CD4-positive, alpha-beta T cell treated with Interleukin-10 for 1 hour (primary cell): ENCODE measurements at places on chromosomes 7 and 10.
A peak's percentile ranks its signal among the peaks of the same experiment; 100 is the strongest.

- DNase-seq: peak; percentile 21
These were observed 183.0 kb downstream of the SRPK2 start for GRCh38 chr7:105205592-105206237.

GRCh38 chr10:52526251-52526823 lies 212.3 kb downstream of the DKK1 start:
- DNase-seq: no peak

GRCh38 chr7:43076189-43076605 lies 36.2 kb upstream of the HECW1 start:
- DNase-seq: no peak

DNA sequence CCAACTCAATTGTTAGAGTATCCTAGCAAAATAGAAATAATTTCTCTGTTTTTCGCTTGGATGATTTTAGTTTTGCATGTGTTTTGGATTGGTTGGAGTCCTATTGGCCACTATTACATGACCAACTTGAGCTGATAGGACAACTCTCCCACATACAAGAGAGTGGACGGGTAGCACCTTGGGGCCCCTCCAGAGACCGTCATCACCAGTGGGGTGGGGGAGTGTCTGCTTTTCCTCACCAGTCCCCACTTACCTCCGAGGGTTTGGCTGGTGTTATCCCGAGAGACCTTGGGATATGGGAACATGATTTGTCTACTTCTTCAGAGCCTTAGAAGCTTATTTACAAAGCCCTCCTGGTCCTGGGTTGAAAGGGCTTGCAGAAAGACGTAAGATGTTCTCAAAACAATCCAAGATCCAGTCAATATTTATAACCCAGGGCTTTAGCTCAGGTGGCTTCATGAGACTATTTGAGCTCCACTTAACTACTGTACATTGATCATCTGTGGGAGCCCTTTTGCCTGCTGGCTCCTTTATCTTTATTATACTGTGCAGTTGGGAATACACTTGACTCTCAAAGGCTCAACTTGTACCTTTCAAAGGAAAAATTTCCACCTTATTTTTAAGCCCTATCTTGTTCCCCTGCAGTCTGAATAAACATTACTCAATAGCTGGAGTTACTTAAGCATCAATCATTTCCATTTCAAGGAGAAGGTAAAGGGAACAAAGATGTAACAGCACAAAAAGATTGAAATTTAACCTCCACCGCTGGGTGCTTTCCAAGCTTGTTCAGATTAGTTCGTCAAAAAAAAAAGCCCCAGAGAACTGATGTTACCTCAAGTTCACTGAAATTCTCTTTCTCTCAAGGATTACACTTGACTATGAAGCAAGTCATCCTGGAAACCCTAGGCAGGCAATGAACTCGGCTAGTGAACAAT lies 119.7 kb downstream of the WDR11 start:
- no peak for DNase-seq

- no peak for DNase-seq
These were observed 243.1 kb upstream of the AOAH start for GRCh38 chr7:36967387-36967786.

DNA sequence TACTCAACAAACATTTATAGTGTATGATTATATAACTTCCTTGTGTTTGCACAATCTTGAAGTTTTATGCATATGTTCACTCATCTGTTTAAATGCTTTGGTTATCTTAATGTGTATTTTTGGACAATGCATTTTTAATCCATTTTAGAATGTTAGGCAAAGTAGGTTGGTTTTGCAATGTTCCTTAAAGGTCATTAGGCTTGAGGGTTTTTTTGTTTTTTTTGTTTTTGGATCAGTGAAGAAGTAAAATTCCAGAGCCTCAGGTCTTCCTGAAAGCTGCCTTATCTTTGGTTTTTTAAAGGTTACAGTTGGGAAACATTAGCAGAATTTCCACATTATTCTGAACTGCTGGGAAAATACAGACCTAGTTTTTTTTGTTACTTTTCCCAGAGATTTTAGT lies 12.8 kb downstream of the MDFIC start:
- no peak for DNase-seq

GRCh38 chr10:132232981-132233380 lies 46.2 kb downstream of the DPYSL4 start:
- DNase-seq: no peak

DNA sequence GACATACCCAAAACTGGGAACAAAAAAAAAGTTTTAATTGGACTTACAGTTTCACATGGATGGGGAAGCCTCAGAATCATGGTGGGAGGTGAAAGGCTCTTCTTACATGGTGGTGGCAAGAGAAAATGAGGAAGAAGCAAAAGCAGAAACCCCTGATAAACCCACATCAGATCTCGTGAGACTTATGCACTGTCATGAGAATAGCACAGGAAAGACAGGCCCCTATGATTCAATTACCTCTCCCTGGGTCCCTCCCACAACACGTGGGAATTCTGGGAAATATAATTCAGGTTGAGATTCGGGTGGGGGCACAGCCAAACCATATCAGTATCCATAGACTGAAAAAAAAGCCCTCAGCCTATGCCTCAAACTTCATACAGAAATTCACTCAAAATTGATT lies 647.2 kb downstream of the GRID1 start:
- no peak for DNase-seq

GRCh38 chr7:97011536-97012364 lies 6.4 kb downstream of the DLX6 start:
- no peak for DNase-seq

DNA sequence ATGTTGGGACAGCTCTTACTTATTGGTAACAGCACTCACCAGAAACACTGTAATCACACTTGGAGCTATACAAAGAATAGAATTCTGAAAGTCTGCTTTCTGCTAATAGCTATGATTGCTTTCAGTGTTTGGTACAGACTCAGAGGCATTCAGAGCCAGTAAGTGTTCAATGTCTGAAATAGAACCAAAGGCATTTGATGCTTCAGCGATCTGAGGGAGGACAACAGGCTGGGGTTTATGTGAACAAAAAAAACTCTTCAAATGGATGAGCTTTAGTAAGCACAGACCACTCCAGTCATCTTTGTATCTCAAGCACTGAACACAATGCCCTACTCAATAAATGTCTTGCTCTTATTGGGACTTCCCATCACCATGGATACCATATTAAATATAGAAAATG lies 322.8 kb upstream of the GRM3 start:
- DNase-seq: no peak

DNA sequence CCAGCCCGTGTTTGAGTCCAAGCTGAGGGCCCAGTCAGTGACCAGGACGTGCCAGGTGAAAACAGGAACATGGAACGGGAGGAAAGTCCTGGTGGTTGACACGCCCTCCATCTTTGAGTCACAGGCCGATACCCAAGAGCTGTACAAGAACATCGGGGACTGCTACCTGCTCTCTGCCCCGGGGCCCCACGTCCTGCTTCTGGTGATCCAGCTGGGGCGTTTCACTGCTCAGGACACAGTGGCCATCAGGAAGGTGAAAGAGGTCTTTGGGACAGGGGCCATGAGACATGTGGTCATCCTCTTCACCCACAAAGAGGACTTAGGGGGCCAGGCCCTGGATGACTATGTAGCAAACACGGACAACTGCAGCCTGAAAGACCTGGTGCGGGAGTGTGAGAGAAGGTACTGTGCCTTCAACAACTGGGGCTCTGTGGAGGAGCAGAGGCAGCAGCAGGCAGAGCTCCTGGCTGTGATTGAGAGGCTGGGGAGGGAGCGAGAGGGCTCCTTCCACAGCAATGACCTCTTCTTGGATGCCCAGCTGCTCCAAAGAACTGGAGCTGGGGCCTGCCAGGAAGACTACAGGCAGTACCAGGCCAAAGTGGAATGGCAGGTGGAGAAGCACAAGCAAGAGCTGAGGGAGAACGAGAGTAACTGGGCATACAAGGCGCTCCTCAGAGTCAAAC lies 5.2 kb downstream of the GIMAP5 start:
- DNase-seq: no peak

DNA sequence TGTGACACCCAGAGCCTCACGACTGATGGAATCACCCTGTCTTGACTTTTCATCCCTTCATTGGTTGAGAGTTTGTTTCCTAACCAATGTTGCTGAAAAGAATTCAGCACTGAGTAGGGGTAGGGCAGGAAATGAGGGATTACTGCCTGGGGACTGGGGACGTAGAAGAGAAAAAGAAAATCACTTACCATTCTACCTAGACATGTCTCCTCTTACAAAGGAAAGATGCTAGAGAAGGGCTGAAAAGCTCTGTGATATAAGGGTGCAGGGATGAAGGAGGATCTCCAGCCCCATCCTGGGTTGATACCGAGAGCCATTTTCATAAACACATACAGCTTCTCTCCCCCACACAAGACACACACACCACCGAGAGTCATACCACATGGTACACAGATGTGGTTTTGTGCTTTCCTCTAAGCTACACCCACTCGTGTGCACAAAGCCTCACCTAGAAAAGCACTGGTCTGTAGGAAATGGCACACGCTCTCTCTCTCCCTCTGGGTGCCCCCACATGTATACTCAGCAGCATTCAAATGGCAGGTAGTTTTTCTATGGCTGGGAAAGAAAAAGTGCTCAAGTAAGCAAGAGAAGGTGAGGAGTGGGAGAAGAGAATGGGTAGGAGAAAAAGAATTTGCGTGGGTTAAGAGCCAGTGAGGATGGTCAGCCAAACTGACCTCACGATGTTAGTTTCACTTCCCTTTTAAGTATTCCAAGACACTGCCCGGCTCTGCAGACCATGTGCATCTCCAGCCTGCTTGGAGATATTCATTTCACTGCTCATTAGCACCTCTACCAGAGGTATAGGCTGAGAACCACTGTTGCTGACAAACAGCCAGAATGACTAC lies 85.8 kb downstream of the CALD1 start:
- DNase-seq: peak; percentile 29

- DNase-seq: no peak
These were observed 210.5 kb downstream of the SEMA3A start for GRCh38 chr7:83984076-83984475.

DNA sequence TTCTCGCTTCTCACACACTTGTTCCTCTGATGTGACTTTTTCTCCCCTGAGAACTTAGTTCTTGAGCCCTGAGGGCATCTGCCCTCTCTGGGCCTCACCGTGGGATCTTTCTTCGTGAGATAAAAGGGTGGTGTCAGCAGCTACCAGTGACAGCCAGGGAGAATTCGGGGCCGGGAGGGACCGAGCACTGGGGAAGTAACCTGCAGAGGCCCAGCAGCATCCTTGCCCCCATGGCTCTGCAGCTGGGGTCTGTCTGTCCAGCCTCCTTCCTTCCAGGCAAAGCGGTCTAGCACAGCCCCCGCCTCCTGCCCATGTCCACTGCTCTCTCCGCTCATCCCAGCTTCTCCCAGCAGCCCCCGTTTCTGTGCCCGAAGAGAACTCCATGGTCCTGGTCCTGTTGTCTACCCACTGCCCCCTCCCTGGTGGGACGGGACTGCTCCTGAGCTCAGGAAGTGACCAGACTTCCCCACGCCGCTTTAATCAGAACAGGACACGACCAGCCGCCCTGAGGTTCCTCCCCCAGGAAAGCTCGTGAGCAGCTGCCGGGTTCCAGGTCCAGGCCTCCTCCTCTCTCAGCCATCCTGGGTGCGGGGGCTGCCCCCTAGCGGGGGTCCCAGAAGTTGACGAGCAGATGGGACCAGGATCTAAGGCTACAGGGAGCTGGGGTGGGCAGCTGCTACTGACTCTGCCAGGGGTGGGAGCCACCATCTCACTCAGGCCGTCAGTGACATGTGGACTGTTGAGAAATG lies 187.5 kb downstream of the WDR37 start:
- no peak for DNase-seq

GRCh38 chr10:33270971-33271370 lies 63.5 kb downstream of the NRP1 start:
- DNase-seq: no peak
